ENCODE measurements at places on chromosomes 3 and 15.
A peak's percentile ranks its signal among the peaks of the same experiment; 100 is the strongest.

- no peak for DNase-seq
Measured at GRCh38 chr3:123021996-123022510, 5.5 kb downstream of the SEMA5B start.

- peak; percentile 69 for DNase-seq
Measured at GRCh38 chr3:48273594-48274211, 32.8 kb downstream of the ZNF589 start.

DNA sequence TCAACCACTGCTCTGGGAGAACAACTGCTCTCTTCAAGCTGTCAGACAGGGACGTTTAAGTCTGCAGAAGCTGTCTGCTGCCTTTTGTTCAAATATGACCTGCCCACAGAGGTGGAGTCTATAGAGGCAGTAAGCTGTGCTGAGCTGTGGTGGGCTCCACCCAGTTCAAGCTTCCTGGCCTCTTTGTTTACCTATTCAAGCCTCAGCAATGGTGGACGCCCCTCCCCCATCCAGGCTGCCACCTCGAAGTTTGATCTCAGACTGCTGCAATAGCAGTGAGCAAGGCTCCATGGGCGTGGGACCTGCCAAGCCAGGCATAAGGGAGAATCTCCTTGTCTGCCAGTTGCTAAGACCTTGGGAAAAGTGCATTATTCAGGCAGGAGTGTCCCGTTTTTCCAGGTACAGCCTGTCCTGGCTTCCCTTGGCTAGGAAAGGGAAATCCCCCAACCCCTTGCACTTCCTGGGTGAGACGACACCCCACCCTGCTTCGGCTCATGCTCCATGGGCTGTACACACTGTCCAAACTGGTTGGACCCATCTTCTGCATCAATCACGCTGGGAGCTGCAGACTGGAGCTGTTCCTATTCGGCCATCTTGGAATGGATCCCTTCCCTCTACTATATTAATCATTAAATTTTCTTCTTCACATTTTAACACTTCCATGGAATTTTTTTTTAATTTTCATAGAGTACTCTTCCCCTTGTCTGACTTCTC, 167.0 kb upstream of the UBE2E2 start:
- DNase-seq: no peak

- no peak for DNase-seq
Measured at GRCh38 chr3:175778994-175779393, 919.9 kb downstream of the NAALADL2 start.

DNA sequence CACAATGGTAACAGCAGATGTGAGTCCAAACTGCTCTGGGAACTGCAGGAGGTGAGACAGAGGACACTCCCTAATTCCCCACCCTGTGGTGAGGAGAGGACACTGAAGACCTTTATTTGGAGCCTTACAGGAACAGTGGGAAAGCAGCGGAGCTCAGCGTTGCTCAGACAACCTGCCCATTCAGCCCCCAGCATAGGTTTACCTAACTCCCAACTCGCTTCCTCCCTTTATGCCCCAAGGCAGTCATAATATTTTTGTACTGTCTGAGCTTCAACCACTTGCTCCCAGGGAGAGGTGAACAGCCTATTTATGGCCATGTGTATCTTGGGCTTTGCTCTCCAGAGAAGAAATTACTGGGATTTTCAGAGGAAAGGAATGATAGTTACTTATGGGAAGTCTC, 34.1 kb downstream of the SHC4 start:
- DNase-seq: no peak

DNA sequence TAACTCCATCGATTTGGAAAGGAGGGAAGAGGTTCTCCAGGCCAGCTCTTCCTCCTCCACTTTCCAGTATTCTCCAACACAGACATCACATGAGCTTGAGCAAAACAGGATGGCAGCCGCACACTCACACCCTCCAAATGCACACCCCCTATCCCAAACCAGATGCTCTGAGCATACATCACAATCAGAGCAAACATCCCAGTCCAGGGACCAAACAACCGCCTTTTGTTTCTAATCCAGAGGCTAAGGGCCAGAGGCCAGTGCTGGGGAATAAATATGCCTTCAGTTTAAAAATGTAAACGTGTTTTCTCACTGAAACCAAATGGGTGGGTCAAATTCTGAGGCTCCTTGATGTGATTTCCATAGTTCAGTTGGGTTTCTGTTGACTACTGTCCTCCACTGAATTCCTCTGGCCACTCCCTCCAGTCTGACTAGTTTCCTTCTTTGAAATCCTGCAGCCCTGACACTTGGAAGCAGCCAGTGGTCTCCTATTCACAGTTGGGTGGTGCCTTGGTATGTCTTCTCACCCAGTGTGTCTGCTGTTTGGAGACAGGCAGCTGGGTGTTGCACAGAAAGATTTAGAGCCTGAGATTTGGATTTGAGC, 19.2 kb upstream of the MFGE8 start:
- no peak for DNase-seq

GRCh38 chr3:17035033-17035432, 150.3 kb downstream of the PLCL2 start:
- no peak for DNase-seq

- DNase-seq: no peak
Measured at GRCh38 chr15:60526127-60526616, 47.2 kb upstream of the ICE2 start.
